ENCODE measurements at places on chromosomes 7 and 10.

GRCh38 chr7:80216996-80217842, 82.6 kb downstream of the GNAI1 start:
- DNase-seq = no peak

DNA sequence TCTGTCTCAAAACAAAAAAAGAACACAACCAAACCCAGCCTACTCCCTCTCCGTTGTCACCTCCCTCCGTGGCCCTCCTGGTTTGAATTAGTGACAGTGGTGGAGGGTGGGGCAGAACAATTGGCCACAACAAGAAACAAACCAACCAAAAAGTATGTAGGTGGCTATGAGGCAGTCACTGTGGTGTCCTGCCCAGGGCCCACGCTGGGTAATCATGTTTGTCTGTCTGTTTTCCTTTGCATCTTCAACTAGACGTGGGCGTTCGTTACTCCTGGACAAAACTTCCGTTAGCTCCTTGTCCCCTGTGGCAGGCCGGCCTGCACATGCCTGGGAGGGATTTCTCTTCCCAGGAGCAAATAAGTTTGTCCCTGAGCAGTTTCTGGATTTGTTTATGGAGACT, 78.4 kb downstream of the XRCC2 start:
- DNase-seq = peak; percentile 45

GRCh38 chr10:120177330-120177729, 279.7 kb upstream of the PLPP4 start:
- no peak for DNase-seq

DNA sequence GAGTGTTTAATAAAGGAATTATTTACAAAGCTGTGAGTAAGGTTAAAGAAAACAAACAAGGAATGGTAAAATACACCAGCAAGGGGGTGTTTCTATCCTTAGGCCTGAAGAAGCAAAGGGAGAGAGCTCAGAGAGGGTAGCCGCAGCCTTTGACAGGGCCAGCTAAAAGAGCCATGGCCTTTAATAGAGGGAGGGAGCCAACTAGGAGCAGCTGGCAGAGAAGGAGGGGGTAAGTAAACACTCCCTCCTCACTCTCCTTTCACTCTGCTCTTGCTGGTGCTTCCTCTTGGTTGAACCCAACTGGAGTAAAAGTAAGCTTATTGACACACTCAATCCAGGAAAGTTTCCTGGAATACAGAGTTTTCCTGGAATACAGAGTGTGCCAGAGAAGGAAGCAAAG, 87.5 kb downstream of the CH25H start:
- DNase-seq = no peak

- DNase-seq = no peak
Observed at GRCh38 chr10:112821663-112822062, 128.4 kb upstream of the TCF7L2 start.

DNA sequence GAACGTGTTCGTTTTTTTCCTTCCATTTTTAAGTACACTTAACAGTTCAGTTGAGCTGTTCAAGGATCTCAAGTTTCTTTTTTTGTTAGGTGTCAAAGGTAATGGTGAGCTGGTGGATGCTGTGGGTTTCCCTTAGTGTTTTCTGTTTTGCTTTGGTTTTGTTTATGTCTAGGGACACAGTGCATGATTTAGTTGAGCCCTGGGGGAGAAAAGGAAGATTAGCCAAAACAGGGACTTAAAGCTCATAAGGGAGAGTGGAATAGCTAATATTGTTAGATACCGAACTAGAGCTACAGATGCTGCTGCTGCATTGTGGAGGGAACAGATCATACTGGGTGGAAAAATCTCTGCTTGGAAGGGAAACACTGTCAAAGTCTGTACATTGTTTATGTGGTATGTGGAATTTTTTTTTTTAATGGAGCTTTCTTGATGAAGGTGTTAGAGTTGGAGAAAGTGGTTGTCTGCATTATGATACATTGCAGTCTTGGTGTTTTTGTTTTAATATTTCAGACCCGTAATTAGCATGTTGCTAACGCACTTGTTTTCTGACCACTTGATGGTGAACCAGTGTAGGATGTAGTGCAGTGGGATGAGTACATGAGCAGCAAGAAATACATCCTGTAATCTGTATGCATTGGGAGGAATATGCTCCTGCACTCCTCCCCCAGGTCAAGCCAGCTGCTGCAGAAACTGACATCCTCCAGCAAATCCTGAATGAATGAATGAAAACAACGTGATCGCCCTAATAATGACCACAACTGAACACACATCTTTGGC, 2.1 kb downstream of the GLCCI1 start:
- DNase-seq = no peak

DNA sequence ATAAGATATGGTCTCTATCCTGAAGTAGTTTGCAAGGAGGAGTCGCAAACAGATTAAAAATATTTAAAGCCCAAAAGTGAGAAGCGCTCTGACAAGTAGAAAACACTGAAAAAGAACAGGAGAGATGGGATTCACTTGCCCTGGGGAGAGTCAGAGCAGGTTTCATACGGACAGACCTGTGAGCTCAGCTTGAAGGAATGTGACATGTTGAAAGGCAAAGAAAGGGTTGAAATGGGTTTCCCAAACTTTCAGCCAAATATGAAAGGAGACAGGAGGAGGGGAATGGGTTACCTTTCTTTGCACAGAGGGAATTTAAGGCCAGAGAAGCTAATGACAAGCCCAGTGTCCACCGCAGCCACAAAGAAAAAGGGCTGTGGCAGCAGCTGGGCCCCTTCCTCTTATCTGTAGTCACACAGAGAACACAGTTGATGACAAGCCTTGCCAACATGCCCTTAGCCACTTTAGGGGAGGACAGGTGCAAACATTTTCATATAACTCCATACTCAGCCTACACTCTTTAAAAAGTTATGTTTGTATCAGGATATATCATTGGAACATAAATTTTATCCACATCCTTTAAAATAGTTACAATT, 14.9 kb downstream of the HOXA1 start:
- DNase-seq = peak; percentile 31

GRCh38 chr7:91771394-91771793, 109.1 kb downstream of the MTERF1 start:
- no peak for DNase-seq

DNA sequence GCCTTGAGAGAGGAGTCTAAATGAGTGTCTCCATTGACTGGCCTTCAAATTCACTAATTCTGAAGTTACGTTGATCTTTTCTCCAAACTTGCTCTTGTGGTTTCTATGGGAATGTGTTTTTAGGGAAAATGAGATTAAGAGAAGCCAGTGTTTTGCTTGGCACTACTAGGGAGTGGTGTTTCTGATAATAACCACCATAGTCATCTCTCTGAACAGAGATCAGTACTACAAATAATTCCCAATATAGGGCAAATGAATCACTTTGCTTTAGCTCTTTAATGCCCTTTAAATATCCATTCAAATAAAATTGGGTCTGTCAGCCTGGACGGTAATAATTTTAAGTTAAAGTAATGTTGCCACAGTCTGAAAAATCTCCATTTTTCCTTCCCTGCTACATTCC, 90.8 kb downstream of the NRF1 start:
- no peak for DNase-seq

- DNase-seq = no peak
Observed at GRCh38 chr10:73577788-73578187, 13.4 kb downstream of the USP54 start.

GRCh38 chr10:67914777-67915340, 30.4 kb downstream of the SIRT1 start:
- DNase-seq = no peak

GRCh38 chr10:34780818-34781380, 34.2 kb downstream of the PARD3 start:
- DNase-seq = no peak

DNA sequence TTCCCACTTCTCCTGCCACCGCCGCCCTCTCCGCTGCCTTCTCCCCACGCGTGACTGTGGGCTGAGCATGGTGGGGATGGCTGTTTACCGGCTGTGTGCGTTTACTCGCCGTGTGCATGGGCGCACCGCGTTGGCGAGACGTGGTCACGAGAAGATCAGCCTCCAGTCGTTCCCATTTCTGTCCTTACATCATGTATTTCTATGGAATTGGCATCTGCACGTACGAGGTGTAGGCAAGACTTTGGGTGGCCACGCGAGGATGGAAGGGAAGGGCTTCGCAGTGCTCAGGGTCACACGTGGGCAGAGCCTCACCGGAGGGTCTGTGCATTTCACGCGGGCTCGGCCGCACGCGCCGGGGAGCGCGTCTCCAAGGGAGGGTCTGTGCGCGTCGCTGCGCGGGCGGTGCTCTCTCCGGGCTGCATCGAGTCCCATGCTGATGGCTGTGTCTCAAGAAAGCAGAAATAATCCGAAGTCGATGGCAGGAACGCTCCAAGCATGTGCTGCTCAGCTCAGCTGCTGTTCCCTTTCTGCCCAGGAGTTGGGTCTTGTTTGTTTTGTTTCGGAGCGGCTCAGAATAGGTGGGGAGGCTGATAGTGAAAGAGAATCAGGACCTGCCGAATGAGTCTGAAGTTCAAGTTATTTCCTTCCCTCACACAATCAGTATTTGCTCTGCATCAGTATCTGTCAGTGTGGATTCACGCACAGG, 973 bp downstream of the CAMK1D start:
- peak; percentile 47 for DNase-seq

DNA sequence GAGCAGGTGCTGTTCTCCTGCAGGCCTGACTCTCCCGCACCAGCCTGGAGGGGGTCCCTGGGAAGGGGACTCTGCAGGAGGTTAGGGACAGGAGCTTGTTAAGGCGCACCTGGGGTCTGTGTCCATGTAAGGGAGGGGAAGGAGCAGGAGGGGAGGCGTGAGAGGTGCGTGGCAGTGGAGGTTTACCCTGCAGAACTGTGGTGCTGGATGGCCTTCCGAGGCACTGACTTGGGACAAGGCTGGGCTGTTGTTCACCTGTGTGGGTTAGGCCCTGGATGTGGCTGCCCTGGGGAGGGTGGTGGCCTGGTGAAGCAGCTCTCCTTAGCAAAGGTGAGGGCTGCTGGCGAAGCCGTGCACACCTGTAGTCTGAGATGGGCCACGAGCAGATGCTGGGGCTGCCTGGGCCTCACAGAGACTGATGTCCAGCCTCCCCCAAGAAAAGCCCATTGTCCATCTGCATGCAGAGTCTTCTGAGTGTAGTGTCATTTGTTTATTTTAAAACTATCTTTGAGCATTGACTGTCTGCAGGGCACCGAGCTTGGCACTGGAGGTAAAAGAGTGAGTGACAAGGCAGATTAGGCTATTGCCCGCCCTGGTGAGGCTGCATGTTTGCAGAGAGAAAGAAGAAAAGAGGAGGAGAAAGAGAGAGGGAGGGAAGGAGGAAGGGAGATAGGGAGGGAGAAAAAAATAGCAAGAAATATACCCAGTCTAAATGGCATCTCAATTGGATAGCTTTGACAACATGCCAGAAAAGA, 225.3 kb downstream of the GLRX3 start:
- no peak for DNase-seq

- peak; percentile 75 for DNase-seq
Observed at GRCh38 chr10:48289501-48290238, 15.2 kb upstream of the FRMPD2 start.

- peak; percentile 78 for DNase-seq
Observed at GRCh38 chr7:14748461-14748860, 154.1 kb downstream of the DGKB start.

GRCh38 chr7:96097835-96098234, 224.1 kb downstream of the SLC25A13 start:
- peak; percentile 9 for DNase-seq

- no peak for DNase-seq
Observed at GRCh38 chr7:147052818-147053217, 936.2 kb downstream of the CNTNAP2 start.

DNA sequence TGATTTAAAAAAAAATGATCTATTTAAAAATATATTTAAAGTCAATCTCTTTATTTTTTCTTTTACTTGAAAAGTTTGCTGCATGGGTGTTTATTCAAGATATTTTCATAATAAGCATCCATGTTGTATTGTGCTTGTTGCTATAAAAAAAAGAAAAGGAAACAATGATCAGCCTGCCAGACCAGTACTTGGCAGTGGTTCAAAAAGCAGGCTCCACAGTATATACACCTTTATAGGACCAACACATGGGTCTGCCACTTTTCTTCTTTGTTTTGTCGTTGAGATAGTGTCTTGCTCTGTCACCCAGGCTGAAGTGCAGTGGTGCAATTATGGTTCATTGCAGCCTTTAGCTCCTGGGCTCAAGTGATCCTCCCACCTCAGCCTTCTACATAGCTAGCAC, 228.0 kb downstream of the TWIST1 start:
- DNase-seq = no peak

- DNase-seq = no peak
Observed at GRCh38 chr7:139630643-139631519, 107.4 kb downstream of the CLEC2L start.

DNA sequence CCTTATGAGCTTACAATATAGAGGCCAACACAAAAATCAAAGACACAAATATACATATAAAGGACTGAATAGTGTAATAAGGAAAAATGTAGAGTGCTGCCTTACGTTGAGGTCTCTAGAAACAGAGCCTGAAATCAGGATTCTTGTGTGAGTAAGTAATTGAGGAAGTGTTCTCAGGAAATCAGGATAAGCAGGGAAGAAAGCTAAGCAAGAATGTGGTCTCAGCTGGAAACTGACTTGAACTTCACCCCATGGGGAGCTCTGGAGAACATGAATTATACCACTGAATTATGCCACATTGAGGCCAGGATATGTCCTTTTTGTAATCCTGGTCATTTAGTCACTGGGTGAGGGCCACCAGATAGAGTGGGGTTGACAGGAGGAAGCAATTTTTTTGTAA, 191.9 kb downstream of the ETV1 start:
- DNase-seq = no peak

DNA sequence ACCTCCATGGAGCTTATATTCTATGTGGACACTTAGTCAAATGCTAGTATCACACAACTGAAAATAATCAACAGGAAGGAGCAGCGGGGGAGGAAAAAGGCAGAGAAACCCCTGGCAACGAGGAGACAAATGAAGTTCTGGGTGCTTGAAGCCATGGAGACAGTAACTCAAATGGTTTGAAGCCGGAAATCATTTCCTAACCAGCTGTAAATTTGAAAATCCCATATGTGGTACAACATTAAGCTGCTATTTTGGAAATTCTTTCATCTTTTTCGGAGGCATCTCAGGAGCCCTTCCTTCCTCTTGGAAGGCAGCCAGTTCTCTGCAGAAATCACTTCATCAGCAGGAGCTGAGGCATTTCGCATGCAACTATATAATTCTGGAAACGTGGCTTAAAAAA, 91.4 kb downstream of the PPP1R3C start:
- no peak for DNase-seq

DNA sequence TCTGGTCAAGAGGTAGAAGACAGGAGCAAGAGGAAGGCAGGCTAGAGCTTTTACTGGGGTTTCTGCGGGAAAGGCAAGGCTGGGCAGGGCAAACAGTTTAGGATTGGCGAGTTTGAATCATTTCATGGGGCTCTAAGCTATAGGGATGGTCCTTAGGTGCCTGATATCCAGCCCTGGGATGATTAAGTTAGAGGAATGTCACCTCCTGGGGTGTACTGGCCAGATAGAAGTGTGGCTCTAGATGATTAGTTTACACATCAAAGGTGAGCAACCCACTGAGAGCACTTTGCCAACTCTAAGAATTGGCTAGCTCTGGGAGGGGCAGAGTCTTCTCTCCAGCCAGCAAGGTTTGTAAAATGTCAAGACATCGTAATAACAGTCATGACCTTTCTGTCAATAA, 52.4 kb downstream of the ZNF365 start:
- DNase-seq = no peak

DNA sequence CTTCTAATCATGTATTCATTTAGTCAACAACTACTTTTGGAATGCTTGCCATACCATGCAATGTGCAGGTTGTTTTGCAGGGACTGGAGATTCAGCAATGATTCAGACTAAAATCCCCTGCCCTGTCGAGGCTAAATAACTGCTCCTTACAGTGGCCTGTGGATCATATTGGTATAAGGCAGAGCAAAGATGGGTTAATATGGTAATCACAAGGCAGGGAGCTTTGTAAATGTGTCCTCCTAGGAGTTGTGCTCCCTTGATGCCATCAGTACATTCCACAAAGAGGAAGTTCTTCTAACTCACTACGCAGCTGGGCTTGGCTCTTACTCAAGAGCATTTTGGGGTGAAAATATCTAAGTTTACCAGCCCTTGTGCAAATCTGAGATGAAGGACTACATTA, 614 bp upstream of the IFIT2 start:
- DNase-seq = peak; percentile 26

Measured in GM03348 (cell line).